Endothelial cell of umbilical vein (primary cell): ENCODE measurements at places on chromosomes 12 and 14. TPM values are rescaled to one million over a fixed set of nuclear protein-coding genes. Genes with fewer than 3 reads are reported as not detected.

DNA sequence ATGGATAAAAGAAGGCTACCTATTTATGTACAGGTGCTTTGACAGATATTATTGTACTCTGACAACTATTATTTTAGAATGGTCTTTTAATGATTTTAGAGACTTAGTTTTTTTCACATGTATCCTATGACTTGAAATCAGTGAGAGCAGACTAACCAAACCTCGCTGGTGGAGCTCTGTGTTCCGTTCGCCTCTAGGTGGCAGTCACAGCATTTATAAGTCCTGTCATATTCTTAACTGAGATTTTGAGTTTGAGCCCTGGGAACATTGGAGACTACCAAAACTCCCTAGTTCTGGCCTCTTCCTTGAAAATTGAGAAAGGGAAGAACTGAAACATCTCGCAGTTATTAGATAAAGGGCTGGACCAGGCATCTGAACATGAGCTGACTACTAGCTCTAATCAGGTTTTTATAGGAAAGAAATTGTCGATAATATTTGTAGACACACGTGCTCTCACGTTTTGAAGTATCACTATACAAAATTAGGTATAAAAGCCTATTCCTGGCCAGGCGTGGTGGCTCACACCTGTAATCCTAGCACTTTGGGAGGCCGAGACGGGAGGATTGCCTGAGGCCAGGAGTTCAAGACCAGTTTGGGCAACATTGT lies 48.3 kb downstream of the TTLL5 start:
- no peak overlapping the region for H3K27ac ChIP-seq
- no peak overlapping the region for H3K4me3 ChIP-seq
- H3K36me3 ChIP-seq = no peaks in the 10 kb centered on the region
- no peaks in the 10 kb centered on the region for H3K27me3 ChIP-seq
- no peaks in the 10 kb centered on the region for H3K4me1 ChIP-seq

LRRC10 gene
- not detected in 2 replicates for total RNA-seq

NTF3 gene
- not detected in 2 replicates for total RNA-seq

DNA sequence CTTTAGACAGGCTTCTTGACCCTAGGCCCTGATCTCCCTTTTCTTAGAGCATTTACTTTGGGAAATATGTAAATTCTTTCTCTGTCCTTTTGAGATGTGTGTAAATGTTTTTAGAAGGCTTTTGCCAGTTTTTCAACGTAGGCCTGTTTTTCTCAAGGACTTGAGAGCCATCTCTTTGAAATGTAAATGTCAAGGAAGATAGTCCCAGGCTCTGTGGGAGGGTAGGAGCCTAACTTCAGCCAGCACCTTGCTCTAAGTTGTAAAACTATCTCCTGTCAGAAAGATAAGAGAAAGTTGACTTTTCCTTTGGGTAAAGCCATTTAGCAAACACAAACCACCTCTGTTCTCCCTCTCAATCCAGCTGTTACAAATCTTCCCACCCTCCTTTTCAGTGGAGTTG lies 219.8 kb downstream of the RPS29 start:
- H3K36me3 ChIP-seq = no peaks in the 10 kb centered on the region
- H3K27me3 ChIP-seq = no peaks in the 10 kb centered on the region
- no peak overlapping the region for H3K27ac ChIP-seq

- H3K4me1 ChIP-seq = peaks cover 29% of the 10 kb centered on the region
- peak overlapping the region; percentile 16 for H3K27ac ChIP-seq
- H3K27me3 ChIP-seq = no peaks in the 10 kb centered on the region
- no peak overlapping the region for H3K4me3 ChIP-seq
These were observed 428.1 kb downstream of the ZFP36L1 start for GRCh38 chr14:68364792-68365192.

GRCh38 chr12:121441555-121441954 lies 41.6 kb downstream of the RNF34 start:
- no peaks in the 10 kb centered on the region for H3K27me3 ChIP-seq
- no peaks in the 10 kb centered on the region for H3K4me1 ChIP-seq
- no peak for DNase-seq
- peaks cover 26% of the 10 kb centered on the region for H3K36me3 ChIP-seq
- H3K27ac ChIP-seq = no peak overlapping the region
- H3K4me3 ChIP-seq = no peak overlapping the region

SLC39A5 gene
- not detected in 2 replicates for total RNA-seq

CCDC38 gene
- total RNA-seq = not detected in 2 replicates

DNA sequence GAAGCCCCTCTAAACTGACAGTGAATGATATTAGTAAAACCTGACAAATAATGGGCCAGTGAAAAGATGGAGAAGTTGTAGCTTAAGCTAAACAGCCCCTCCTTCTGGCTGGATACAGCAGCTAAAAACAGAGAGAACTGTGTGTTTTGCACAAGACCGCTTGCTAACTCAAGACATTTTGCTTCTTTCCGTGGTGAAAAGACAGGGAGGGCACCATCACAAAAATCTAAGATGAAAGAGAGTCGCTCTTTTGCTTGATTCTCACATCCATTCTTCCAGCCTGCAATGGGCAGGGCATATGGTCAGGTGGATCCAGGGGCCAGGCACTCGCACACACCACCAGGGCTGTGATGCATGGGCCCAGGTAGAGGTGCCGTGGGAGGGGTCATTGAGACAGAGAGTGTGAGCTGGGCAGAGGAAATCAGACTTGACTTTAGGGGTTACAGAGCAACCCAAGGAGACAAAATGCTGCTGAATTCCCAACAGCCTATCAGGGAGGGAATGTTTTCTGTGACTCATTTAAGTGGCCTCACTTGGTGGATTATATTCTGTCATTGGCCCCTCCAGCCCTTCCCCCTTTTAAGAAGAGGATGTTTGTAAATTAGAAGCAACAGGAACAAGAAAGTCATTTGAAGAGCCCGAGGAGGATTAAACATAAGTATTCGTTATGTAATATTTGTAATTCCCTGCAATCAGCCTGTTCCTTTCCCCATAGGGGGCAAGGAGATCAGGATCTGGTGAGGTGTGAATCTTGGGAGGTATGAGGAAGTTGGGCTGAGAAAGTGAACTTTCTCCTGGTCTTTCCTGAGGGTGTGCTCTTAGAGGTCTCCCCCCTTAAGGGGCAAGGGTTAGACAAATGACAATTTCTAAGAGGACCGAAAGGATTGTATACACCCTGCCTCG lies 12.3 kb downstream of the EMP1 start:
- H3K27me3 ChIP-seq = no peaks in the 10 kb centered on the region
- H3K4me3 ChIP-seq = no peak overlapping the region
- peak overlapping the region; percentile 97 for H3K27ac ChIP-seq
- no peak for DNase-seq
- H3K36me3 ChIP-seq = peaks cover 16% of the 10 kb centered on the region

DNA sequence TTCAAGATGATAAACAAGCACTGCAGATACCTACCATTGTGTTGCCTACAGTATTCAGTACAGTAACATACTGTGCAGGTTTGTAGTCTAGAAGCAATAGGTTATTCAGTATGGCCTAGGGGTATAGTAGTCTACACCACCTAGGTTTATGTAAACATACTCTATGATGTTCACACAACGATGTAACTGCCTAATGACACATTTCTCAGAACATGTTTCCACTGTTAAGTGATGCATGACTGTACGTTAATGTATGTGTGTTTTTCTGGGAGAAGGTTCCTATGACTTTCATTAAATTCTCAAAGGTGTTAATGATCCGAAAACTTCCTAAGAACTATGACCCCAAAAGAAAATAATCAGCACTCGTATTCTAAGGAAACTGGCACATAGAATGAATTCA lies 20.9 kb upstream of the CALM1 start:
- H3K36me3 ChIP-seq = no peaks in the 10 kb centered on the region
- no peak for DNase-seq
- no peak overlapping the region for H3K27ac ChIP-seq
- H3K4me3 ChIP-seq = no peak overlapping the region
- no peaks in the 10 kb centered on the region for H3K27me3 ChIP-seq
- H3K4me1 ChIP-seq = no peaks in the 10 kb centered on the region

DNA sequence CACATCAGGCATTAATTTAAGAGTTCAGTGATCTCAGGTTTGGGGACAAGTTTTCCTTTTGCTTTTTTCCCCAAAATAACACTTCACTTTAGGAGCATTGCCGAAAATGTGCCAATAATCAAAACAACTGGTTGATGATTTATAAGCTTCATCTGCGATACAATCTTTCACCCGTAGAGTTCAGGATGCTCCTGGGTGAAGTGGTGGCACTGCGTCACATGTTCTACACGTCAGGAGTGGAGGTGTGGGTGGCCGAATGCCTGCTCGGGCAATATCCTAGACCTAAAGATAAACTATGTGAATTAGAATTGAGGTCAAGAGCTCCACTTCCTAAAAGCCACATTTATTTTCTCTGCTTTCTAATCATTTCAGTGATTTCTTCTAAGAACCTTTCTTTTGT lies 70.9 kb upstream of the DICER1 start:
- no peak overlapping the region for H3K4me3 ChIP-seq
- H3K27ac ChIP-seq = no peak overlapping the region
- H3K27me3 ChIP-seq = no peaks in the 10 kb centered on the region
- H3K36me3 ChIP-seq = no peaks in the 10 kb centered on the region
- H3K4me1 ChIP-seq = peaks cover 8% of the 10 kb centered on the region

P2RX7 gene
- total RNA-seq = 5.1 and 8.1 TPM in 2 replicates

- no peak overlapping the region for H3K4me3 ChIP-seq
- H3K36me3 ChIP-seq = no peaks in the 10 kb centered on the region
- H3K4me1 ChIP-seq = peaks cover 12% of the 10 kb centered on the region
- no peak for DNase-seq
- peak overlapping the region; percentile 86 for H3K27ac ChIP-seq
These were observed 35.6 kb downstream of the TMEM120B start for GRCh38 chr12:121748218-121748570.

GRCh38 chr12:29426498-29426897 lies 45.5 kb upstream of the ERGIC2 start:
- peaks cover 15% of the 10 kb centered on the region for H3K4me1 ChIP-seq
- H3K27ac ChIP-seq = no peak overlapping the region
- no peak overlapping the region for H3K4me3 ChIP-seq
- no peaks in the 10 kb centered on the region for H3K27me3 ChIP-seq
- H3K36me3 ChIP-seq = no peaks in the 10 kb centered on the region

YLPM1 gene
- 81.0 and 85.7 TPM in 2 replicates for total RNA-seq

- H3K36me3 ChIP-seq = no peaks in the 10 kb centered on the region
These were observed 871.6 kb upstream of the MDGA2 start for GRCh38 chr14:48546996-48547395.

GRCh38 chr14:106691601-106692291 lies 1165.4 kb downstream of the TMEM121 start:
- H3K27me3 ChIP-seq = no peaks in the 10 kb centered on the region
- H3K27ac ChIP-seq = no peak overlapping the region
- H3K36me3 ChIP-seq = no peaks in the 10 kb centered on the region
- H3K4me3 ChIP-seq = no peak overlapping the region

GRCh38 chr12:18343708-18344107 lies 82.4 kb downstream of the PIK3C2G start:
- no peak overlapping the region for H3K27ac ChIP-seq
- no peaks in the 10 kb centered on the region for H3K4me1 ChIP-seq
- H3K4me3 ChIP-seq = no peak overlapping the region
- no peak for DNase-seq
- no peaks in the 10 kb centered on the region for H3K36me3 ChIP-seq
- H3K27me3 ChIP-seq = no peaks in the 10 kb centered on the region

ETNK1 gene
- total RNA-seq = 63.8 and 68.4 TPM in 2 replicates

GRCh38 chr14:74299061-74299545 lies 3.6 kb downstream of the ABCD4 start:
- no peaks in the 10 kb centered on the region for H3K36me3 ChIP-seq
- H3K27ac ChIP-seq = peak overlapping the region; percentile 73
- peaks cover 28% of the 10 kb centered on the region for H3K4me1 ChIP-seq
- no peaks in the 10 kb centered on the region for H3K27me3 ChIP-seq
- DNase-seq = peak; percentile 73

IAPP gene
- not detected in 2 replicates for total RNA-seq

DNA sequence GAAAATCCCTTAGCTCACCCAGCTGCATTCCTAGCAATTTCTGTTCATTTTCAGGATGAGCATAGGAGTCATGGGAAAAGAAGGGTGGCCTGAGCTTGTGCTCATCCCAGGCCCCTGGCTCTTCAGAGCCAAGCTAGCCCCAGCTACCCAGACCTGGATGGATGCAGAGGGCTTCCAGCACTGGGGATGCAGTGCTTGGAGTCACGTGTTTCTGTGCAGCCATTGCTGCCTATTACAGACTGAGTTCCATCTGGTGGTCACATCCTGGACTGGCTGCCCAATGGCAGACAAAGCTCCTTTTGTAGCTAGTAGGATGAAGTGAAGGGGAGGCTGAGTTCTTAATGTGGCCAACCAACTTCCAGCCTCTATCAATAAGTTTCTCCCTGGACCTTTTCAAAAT lies 54.2 kb upstream of the JDP2 start:
- no peak overlapping the region for H3K27ac ChIP-seq
- H3K36me3 ChIP-seq = no peaks in the 10 kb centered on the region
- H3K4me1 ChIP-seq = no peaks in the 10 kb centered on the region
- DNase-seq = no peak

RAD51AP1 gene
- 23.1 and 23.4 TPM in 2 replicates for total RNA-seq

TSPAN8 gene
- 1.6 TPM in 1 of 2 replicates, not detected in the other for total RNA-seq

DNA sequence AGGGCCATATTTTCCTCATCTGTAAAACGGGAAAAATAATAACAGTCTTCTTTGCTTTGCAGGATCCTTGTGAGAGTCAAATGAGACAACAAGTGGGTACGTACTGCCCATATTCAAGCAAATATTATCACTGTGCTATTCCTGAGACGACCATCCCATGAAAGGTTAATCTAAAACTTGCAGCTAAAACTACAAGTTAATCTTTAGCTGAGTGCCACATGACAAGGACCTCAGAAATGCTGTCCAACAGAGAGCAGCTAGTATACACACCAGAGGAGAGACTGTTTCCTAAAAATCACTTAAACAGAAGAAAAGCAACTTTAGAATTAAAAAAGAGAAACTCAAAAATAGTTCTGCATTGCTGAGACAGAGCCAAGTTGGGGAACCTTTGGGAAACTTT lies 162.7 kb upstream of the TMTC2 start:
- no peaks in the 10 kb centered on the region for H3K36me3 ChIP-seq
- no peaks in the 10 kb centered on the region for H3K4me1 ChIP-seq
- no peaks in the 10 kb centered on the region for H3K27me3 ChIP-seq

SLC5A8 gene
- total RNA-seq = not detected in 2 replicates

DNA sequence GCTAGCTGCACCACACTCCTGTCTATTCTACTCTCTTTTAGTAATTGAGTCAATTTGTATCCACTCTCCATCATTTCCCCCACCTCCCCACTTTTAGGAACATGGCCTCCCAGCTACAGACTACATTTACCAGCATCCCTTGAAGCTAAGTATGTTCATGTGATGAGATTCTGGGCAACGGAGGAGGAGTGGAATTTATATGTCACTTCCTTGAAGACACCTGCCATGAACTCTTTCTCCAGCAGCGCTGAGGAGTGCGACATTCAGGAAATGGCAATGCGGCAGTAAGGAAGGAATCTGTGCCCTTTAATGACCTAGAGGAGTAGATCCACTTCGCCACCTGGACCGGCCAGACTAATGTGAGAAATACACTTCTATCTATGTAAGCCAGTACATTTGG lies 243.7 kb upstream of the DIO2 start:
- no peak overlapping the region for H3K4me3 ChIP-seq
- peak; percentile 22 for DNase-seq
- no peaks in the 10 kb centered on the region for H3K27me3 ChIP-seq
- H3K36me3 ChIP-seq = no peaks in the 10 kb centered on the region
- H3K4me1 ChIP-seq = no peaks in the 10 kb centered on the region
- no peak overlapping the region for H3K27ac ChIP-seq
